ENCODE measurements at places on chromosomes 4 and X. TPM values are rescaled to one million over a fixed set of nuclear protein-coding genes. Genes with fewer than 3 reads are reported as not detected.

DNA sequence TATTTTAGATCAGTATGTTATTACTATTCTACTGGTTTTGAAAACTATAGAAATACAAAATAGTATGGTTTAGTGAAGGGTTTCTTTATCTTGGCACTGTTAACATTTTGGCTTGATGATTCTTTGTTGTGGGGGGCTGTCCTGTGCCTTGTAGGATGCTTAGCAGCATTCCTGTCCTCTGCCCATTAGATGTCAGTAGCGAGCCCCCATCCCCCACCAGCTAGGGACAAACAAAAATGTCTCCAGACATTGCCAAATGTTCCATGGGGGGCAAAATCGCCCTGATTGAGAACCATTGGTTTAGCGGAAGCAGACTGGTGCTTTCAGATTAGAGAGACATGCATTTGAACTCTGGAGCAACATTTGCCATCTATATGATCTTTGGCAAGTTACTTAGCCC, 23.3 kb downstream of the SPARCL1 start:
- DNase-seq: no peak

DNA sequence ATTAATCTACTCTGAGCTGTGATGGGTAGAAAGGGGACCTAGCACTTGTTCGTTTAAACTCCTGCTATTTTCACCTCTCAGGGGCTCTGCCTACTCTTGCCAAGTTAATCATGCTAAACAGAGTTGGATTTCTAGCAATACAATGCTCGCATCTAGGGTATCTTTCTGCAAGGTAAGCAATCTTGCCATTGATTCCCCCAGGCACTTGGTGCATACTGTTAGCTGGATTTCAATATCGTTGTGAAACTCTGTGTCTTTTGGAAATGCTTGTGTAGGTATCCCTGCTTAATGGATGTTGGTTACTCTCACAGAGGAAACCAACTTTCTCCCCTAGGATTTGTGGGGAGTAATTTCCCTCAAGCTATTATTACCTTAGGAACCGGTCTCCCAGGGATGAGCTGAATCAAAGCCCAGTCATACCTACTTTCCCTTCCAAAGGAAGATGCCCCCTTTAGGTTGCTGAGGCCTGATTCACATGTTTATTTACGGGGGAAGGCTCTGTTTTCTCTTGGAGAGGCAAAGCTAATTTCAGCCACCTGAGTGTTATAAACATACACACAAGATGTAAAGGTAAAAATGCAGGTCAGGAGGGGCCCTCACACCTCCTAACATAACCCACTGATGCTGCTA, 366.8 kb downstream of the FBXW7 start:
- DNase-seq: no peak

GRCh38 chrX:68999931-69000330, 165.3 kb downstream of the PJA1 start:
- no peak for DNase-seq

Gene ARR3
- total RNA-seq: not detected

Gene EIF1AX
- 91.7 TPM for total RNA-seq

Gene KLHL15
- total RNA-seq: 36.3 TPM

Gene CEP135
- total RNA-seq: 20.0 TPM

Gene TBX22
- total RNA-seq: under 0.01 TPM
